NCI-H2081 (cell line): ENCODE measurements at places on chromosomes 11 and 22.
A peak's percentile ranks its signal among the peaks of the same experiment; 100 is the strongest.

GRCh38 chr11:26234451-26234850 lies 97.5 kb upstream of the ANO3 start:
- no peak for DNase-seq

DNA sequence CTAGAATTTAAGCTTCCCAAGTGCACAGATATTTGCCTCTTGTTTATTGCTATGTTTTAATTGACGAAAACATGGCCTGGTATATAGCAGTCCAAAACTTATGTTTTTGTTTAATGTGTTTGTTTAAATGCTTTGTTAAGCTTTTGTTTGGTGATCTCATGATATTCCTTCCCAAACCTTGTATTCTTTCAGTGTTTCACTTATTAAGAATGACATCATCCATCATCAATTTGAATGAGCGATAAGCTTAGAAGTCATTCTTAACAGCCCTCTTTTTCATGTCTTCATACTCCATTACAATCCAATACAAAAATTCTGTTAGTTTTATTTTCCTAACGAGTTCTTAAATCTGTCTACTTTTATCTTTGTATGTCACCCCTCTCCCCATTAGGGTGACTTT lies 206.0 kb downstream of the DYNC2H1 start:
- DNase-seq: no peak

- no peak for DNase-seq
These were observed 346.0 kb upstream of the PLET1 start for GRCh38 chr11:112606656-112607055.

- no peak for DNase-seq
These were observed 136.4 kb downstream of the CCDC81 start for GRCh38 chr11:86511086-86511551.

DNA sequence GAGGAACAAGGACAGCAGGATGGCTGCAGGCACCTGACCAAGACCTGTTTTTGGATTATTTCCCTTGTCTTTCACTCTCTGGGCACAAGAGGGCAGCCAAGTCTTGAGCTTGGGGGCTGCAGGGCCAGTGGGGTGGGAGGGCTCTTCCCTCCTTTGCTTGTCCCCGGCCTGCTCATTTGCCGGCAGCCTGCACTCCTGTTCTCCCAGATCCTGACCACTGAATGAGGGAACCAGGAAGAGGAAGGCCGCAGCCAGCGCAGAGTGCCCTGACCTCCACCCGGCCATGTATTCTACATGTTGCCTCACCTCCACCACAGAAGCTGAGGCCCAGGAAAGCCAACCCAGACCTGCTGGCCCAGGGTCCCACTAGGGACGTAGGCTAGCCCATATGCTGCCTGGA lies 15.5 kb upstream of the NNMT start:
- DNase-seq: peak; percentile 88

- peak; percentile 88 for DNase-seq
These were observed 70.5 kb downstream of the RPUSD4 start for GRCh38 chr11:126140926-126141280.

- DNase-seq: no peak
These were observed 18.7 kb upstream of the PANX2 start for GRCh38 chr22:50151571-50152537.

GRCh38 chr11:92416971-92417725 lies 192.5 kb downstream of the FAT3 start:
- no peak for DNase-seq

DNA sequence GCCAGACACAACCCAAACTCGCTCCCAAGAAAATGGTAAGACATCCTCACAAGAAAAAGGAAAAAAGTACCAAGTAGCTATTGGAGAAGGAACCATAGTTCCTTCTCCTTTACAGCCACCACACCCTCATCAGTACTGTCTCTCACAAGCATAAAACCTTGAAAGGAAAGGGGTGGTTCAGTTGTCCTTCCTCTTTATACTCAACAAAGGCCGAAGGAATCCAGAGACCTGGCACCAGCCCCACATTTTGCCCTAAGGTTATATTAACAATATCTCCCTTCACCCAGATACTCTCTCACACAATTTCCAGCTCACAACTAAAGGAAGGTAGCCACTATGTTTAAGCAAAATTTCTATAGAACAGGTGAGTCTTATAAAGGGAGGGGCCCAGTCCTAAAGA lies 8.5 kb downstream of the FHIP1B start:
- no peak for DNase-seq

- DNase-seq: no peak
These were observed 4.2 kb downstream of the TST start for GRCh38 chr22:37014835-37015586.

GRCh38 chr11:77580712-77581337 lies 8.9 kb upstream of the AQP11 start:
- DNase-seq: peak; percentile 8

DNA sequence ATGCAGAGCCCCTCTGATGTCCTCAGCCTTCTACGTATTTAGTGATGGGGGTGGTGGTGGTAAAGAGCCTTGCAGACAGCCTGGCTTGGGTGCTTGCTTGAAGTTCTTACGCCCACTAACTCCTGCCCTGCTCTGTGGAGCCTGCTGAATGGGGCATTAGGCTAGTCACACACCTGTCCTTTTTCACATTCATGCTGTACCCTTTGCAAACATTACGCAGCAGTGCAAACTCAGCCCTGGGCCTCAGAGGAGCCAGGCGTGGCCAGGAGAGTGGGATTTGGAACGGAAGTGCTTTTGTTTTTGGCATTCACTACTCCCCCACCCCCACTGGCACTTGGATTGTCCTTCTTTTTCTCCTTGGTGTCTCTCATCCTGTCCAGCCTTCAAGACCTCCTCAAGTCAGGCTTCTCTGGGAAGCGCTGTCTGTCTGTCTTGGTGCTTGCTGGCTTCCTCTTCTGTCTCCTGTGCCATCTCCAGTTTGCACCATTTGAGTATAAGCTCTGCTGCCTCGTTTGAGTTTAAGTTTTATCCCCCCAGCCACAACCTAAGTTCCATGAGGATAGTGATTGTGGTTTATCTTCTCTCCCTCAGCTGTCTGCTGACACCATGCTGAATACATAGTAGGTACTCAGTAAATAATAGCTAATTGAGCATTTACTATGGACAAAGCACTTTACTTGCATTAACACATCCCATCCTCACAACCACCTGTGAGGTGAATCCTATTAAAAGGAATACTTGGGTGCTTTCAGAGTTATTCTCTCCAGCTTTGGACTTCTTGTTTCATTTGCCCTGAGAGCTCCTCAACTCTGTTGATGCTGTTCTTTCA lies 26.7 kb downstream of the ZBTB16 start:
- DNase-seq: peak; percentile 42
